Airway epithelial cell (primary cell): ENCODE measurements at places on chromosomes 4 and X. TPM values are rescaled to one million over a fixed set of nuclear protein-coding genes. Genes with fewer than 3 reads are reported as not detected.

The BEX4 gene
- total RNA-seq: 18.3 and 20.9 TPM in 2 replicates

The MAGEB1 gene
- not detected in 2 replicates for total RNA-seq

The CXorf65 gene
- total RNA-seq: not detected in 2 replicates

The RELL1 gene
- total RNA-seq: 18.0 and 31.0 TPM in 2 replicates

The ZCCHC12 gene
- not detected in 2 replicates for total RNA-seq
